ENCODE measurements at places on chromosomes 16 and 17. TPM values are rescaled to one million over a fixed set of nuclear protein-coding genes. Genes with fewer than 3 reads are reported as not detected.
A peak's percentile ranks its signal among the peaks of the same experiment; 100 is the strongest.

- H3K27me3 ChIP-seq, result no peaks in the 10 kb centered on the region
- peaks cover 24% of the 10 kb centered on the region for H3K4me1 ChIP-seq
- no peak for DNase-seq
- peak overlapping the region; percentile 68 for H3K27ac ChIP-seq
- H3K4me3 ChIP-seq, result no peak overlapping the region
- no peaks in the 10 kb centered on the region for H3K36me3 ChIP-seq
These were observed 56.9 kb downstream of the VMP1 start for GRCh38 chr17:59764292-59764741.

DNA sequence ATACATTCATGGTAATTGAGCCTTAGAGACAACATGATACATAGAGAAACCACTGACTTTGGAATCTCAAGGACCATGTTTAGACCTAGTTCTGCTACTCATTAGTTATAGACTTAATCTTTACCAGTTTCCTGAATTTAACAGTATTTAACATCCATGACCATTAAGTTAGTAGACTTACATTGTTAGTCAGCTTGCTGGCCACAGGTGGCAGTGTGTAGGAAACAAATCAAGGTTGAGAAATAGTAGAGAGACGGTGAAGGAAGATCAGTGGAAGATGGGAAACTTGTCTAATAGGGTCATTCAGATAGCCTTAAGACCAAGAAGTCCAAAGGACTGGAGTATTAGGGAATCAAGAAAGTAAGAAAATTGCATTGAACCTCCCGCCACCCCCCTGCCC is 31.0 kb downstream of the OMG start:
- no peak overlapping the region for H3K4me3 ChIP-seq
- no peaks in the 10 kb centered on the region for H3K27me3 ChIP-seq
- peaks cover 8% of the 10 kb centered on the region for H3K4me1 ChIP-seq
- H3K36me3 ChIP-seq, result no peaks in the 10 kb centered on the region
- no peak for DNase-seq
- no peak overlapping the region for H3K27ac ChIP-seq

- peak overlapping the region; percentile 91 for H3K27ac ChIP-seq
- no peaks in the 10 kb centered on the region for H3K4me1 ChIP-seq
- no peaks in the 10 kb centered on the region for H3K27me3 ChIP-seq
- no peaks in the 10 kb centered on the region for H3K36me3 ChIP-seq
- no peak overlapping the region for H3K4me3 ChIP-seq
These were observed 23.3 kb downstream of the PHF12 start for GRCh38 chr17:28928061-28928460.

BAHCC1 gene
- total RNA-seq, result 19.8 TPM

DNA sequence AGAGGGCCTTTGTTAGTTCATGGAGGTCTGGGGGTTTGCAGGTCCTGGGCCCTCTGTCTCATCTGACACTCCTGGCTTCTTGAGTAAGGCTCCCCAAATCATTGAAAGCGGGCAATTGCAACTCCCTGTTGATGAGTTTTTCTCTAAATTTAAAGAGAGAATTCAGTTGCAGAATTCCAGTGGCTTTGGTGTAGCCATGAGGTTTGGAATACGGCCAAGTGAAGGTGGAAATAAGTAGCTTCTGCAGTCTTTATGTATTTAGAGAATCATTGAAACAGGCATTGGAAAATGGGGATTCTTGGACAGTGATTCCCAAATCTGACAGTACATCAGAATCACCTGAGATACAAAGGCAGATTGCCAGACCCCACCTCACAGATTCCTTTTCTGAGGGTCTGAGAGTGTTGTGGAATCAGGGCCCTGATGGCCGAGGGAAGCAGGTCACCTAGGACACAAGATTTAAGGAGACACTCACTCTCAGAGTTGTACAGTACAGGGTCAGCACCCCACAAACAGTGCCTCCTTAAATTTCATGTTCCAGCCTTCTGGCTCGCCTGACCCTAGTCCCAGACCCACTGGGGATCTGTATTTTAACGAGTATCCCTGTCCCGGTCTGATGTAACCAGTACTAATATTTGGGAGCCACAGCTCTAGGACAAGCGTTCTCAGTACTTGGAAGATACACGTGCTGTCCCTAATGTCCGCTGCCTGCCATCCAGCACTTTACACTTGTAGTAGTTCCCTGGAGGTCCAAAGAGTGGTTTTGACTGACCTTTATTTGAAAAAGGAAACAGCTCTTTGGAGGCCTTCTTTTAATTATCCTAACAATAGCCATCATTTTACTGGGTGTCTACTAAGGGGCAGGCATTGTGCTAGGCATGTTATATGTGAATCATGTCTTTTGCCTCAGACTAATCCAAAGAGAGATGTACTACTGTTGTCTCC is 37.8 kb downstream of the YPEL2 start:
- DNase-seq, result no peak
- H3K27me3 ChIP-seq, result no peaks in the 10 kb centered on the region
- peak overlapping the region; percentile 78 for H3K27ac ChIP-seq
- H3K36me3 ChIP-seq, result no peaks in the 10 kb centered on the region

DNA sequence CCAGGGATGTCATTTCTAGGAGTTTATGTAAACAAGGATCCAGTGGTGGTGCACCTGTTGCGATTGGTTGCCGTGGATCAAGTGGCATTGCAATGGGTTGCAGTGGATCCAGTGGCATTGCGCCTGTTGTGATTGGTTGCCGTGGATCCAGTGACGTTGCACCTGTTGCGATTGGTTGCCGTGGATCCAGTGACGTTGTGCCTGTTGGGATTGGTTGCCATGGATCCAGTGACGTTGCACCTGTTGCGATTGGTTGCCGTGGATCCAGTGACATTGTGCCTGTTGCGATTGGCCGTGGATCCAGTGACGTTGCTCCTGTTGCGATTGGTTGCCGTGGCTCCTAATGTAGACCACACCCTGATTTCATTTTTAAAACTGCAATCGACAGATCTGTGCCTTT is 56.2 kb upstream of the CRISPLD2 start:
- no peaks in the 10 kb centered on the region for H3K27me3 ChIP-seq
- H3K27ac ChIP-seq, result no peak overlapping the region
- H3K4me1 ChIP-seq, result no peaks in the 10 kb centered on the region
- H3K36me3 ChIP-seq, result no peaks in the 10 kb centered on the region
- H3K4me3 ChIP-seq, result no peak overlapping the region

DNA sequence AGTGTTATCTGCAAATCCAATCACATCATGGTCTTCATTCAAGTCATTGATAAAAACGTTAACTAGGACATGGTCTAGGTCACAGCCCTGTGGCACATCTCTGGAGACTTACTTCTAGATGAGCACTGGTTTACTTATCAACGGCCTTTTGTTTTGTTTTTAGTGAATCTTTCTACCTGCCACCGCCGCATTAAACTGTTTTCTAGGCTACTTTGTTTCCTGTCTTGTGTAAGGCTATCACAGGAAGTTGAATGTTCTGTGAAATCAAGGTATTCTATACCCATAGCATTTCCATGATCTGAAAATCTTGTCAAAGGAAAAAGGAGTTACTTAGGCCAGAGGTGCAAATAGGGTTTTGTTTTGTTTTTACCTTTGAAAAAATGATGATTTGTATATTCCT is 26.9 kb downstream of the SOCS3 start:
- peaks cover 79% of the 10 kb centered on the region for H3K4me1 ChIP-seq
- H3K36me3 ChIP-seq, result no peaks in the 10 kb centered on the region
- no peak overlapping the region for H3K27ac ChIP-seq
- no peaks in the 10 kb centered on the region for H3K27me3 ChIP-seq
- DNase-seq, result no peak
